ENCODE measurements at places on chromosomes 1 and 21.

GRCh38 chr1:43444836-43445235, 8.9 kb downstream of the HYI start:
- DNase-seq, result no peak

- peak; percentile 98 for DNase-seq
Measured at GRCh38 chr1:24705260-24706073, 39.8 kb upstream of the CLIC4 start.

GRCh38 chr1:26618561-26618960, 77.3 kb upstream of the ARID1A start:
- DNase-seq, result no peak

DNA sequence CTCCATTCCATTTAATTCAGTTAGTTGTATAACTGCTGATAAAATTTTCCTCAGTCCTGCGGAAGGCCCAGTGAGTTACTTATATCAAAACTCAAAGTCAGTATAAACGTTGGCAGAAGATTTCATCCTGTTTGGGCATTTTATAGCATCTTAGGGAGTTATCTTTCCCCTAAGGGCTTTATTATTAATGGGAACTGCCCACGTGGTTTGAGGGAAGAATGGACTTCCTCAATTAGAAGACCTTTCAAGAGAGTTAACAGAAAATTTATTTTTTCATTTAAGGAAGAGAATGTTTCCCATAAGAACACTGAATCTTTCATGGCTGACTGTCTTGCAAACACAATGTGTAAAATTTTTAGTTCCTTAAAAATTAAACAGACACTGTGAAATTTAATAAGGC, 400.1 kb downstream of the NEGR1 start:
- DNase-seq, result no peak

DNA sequence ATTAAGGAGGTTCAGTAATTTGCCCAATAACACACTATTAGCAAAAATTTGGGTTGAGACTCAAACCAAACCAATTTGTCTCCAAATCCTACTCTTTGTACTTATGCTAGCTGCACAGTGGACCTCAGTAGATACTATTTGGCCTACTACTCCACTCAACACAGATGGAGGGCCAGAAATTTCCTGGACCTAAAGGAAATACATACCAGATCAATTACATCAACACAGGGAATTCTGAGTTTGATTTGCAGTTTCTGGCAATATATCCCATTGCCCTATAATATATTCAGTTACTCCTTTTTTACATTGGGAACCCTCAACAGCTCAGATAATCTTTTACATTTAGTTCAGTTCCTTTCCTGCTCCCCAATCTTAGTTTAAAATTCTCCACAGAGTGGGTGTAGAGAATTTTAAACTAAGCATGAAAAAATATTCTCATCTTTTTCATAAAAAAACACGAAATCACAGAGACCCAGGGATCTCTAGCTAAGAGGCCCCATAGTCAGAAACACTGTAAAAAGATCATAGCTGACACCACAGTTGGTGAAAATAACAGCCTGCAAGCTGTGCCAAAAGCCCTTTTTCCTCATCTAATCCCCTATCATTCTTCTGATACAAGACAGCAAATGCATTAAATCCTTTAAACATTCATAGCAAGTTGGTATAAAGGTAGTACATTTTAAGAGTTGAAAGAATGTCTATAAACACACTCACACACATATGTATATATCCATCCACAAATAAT, 317.7 kb upstream of the ESRRG start:
- DNase-seq, result no peak

DNA sequence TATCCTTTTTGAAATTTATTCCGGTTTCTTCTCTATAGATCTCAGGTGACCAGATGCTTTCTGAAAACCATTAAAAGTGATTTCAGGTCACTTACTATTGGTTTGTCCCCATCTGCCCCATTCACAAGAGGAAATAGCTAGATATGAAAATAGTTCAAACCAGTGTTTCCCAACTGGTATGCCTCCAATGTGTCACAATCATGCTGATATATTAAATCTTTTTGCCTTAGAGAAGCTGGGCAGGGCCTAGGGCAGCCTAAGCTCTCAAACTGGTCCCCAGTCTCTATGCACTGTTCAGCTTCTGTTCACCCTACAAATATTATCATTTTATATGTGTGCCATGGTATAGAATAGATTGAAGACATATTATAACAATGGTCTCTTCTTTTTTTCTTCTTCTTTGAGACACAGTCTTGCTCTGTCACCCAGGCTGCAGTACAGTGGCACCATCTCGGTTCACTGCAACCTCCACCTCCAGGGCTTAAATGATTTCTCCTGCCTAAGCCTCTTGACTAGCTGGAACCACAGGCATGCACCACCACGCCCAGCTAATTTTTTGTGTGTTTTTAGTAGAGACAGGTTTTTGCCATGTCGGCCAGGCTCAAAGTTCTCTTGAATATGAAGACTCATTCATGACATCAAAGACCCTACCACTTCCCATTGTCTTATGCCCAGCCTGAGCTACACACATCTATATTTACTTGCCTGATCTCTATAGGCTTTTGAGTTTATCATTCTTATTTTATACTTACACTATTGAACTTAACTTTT, 15.7 kb downstream of the PTPN22 start:
- DNase-seq, result no peak

DNA sequence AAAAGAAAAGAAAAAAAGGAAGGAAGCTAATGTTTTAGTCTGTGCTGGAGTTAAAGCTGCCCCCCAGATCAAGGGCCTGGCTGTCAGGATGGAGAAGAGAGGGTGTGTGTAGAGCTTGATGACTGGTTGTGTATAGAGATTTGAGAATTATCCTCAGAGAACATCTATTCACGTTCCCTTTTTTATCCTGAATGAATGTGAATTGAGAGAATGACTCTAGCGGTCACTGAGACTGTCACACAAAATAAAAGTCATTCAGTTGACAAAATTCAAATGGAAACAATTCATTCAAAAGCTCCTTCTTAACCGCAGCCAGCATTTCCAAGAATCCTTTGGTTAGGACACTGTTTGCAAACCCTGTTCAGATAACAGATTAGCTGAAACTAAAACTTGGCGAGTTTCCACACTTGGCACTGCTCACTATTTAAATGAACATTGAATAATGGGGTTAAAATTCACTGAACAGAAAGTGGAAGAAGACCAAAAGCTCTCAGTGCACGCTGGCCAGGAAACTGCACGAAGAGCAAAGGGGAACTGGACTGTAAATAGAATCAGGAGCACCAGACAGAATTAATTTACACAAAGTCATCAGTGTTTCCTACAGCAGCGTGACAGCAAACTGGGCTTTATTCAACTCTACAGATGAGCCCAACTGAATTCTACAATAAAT, 13.6 kb upstream of the FAM89A start:
- DNase-seq, result no peak

GRCh38 chr1:15355968-15356625, 53.6 kb upstream of the EFHD2 start:
- DNase-seq, result peak; percentile 28

DNA sequence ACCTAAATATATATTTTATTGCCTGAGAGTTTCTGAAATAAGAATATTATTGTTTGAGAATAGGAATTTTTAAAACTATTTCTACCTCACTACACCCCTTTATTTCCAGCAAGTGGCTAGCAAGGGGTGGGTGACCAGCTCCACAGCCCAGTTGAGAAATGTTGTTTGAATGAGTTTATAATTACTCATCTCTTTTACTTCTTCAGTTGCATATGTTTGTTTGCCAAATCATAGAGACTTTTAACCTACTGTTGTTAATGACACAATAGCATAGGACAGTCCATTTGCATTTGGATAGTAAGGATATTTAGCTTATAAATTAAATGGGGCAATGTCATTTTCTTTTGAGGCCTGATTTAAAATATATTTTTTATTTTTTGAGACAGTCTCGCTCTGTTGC, 127.8 kb downstream of the NRDC start:
- DNase-seq, result no peak

DNA sequence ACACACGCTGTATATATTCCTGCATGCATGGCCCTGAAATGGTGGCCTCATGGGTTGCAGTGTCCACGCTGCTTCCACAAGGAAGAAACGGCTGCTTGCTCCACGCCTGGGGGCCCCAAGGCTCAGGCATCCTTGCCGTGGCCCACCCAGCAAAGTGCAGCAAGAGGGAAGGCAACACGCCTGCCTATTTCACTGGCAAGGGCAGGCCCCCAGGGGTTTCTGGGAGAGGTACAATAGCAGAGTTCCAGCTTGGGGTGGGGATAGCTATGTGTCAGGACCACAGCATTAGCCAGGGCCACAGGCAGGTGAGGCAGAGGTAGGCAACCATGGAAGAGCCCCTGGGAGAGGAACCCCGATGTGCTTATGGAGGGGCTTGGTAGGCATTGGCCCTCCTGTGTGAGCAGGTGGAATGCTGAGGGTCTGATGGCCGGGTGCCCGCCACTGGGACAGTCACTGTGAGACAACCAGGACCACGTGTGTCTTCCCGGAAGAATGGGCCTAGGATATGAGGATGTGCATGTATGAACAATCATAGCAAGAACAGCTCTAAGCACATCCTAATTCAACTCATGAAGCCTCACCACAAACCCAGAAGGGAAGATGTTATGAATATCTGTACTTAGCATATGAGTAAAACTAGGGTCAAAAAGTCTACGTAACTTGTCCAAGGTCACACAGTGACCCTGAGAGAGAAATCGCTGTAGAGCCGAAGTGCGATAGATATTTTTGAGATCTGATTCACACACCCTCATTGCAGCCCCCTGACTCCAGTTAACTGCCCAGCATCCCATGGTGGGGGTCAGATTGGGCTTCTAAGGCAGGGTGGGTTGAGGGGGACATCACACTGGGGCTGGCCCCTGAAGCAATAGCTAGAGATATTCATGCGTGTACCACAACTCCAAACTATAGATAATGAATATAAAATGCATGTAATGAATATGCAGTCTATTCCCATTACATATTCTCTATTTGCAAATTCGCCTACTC, 11.8 kb downstream of the TFF2 start:
- DNase-seq, result no peak

GRCh38 chr21:26583769-26584168, 10.7 kb upstream of the CYYR1 start:
- DNase-seq, result no peak

- no peak for DNase-seq
Measured at GRCh38 chr1:199247891-199248290, 609.1 kb downstream of the PTPRC start.

- DNase-seq, result no peak
Measured at GRCh38 chr1:71745326-71745725, 537.0 kb downstream of the NEGR1 start.

DNA sequence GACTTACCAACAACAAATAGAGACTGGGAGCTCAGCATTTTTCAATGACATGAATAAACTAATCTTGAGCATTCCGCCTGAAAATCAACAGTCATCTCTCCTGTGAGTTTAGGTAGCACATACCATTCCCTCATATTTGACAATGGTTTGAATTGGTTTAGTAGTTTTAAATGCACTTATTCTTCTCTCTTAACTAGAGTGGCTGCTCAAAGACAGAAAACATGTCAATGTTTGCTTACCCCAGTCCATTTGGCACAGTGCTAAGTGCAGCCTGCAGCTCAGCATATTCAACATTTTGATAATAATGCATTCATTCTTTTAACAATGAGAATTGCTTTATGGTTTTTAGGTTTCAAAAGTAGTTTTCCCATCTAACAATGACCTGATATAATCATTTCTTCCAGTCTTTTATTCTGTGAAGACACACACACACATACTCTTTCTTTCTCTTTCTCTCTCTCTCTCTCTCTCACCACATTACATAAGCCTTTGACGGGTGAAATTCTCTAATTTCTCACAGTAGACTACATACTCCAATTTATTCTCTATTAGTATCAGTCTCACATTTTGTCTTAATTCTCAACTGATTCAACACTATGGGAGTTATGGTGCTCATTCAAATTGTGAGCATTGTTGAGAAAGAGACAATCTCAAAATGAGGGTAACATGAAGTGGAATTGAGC, 432.3 kb downstream of the LRRIQ3 start:
- DNase-seq, result no peak

DNA sequence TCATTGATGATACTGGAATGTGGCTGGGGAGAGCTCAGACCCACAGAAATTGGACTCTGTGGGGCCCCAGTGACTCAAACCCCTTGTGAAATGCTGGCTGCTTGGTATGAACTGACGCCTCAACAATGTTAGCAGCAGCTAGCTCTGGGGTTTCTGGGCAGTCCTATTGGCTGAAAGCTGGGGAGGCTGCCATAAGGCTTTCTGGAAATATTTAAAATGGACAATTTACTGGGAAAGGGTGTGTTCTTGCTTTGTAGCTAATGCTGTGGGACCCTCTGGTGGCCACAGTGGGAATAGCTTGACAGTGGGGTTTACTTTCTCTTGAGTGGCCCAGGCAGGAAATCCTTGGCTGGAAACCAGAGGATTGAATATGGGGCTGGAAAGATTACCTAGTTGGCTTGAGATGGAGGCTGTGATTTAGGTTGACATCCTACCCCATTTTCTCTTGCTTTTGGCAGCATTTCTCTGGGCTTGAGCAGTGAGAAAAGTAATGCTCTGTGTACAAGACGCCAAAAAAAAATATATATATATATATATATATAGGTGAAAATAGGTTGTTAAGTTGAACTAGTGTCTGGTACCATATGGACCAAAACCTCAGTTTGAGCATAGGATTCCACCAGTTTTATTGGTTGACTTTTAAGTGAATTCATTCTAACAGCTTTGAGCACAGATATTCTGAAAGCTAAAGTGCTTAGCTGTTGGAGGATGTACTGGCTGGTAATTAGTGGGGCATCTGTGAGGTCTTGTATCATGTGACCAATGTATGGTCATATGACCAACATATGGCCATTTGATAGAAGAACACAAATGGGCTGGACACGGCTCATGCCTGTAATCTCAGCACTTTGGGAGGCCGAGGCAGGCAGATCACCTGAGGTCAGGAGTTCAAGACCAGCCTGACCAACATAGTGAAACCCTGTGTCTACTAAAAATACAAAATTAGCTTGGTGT, 8.2 kb upstream of the S100A10 start:
- peak; percentile 89 for DNase-seq

- DNase-seq, result peak; percentile 11
Measured at GRCh38 chr1:107277022-107277421, 136.2 kb downstream of the NTNG1 start.

DNA sequence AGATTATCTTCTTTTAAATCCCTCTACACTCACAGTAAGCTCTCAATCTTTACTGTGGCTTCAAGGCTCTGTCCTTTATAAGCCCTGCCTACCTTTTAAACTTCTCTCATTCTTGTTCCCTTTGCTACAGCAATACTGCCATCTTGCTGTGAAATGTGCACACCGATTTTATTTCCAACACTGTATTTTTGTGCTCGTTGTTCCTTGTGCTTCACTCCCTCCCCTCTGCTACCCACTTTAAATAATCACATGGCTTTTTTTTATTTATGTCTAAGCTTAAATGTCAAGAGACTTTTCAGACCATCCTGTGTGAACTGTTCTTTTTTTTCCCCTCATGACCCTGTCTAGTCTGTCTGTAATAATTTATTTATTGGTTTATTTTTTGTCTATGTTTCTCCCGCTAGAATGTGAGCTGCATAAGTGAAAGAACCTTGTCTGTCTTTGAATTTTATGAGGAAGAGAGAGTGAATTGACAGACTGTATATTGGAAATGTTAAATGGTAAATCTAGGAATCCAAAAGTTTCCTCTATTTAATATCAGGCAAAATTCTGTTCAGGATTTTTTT, 45.7 kb downstream of the ABCD3 start:
- DNase-seq, result no peak

- no peak for DNase-seq
Measured at GRCh38 chr21:38474124-38474523, 24.2 kb downstream of the ERG start.

GRCh38 chr1:50877641-50878040, 82.4 kb downstream of the FAF1 start:
- DNase-seq, result no peak

- DNase-seq, result no peak
Measured at GRCh38 chr1:2998503-2999100, 22.7 kb upstream of the ACTRT2 start.

All from MG63 (cell line).